ENCODE measurements at places on chromosomes 5 and 9.

GRCh38 chr9:75488719-75489110, 400.4 kb downstream of the OSTF1 start:
- peak; percentile 2 for DNase-seq

- DNase-seq, result no peak
Observed at GRCh38 chr5:158744680-158745079, 355.0 kb downstream of the EBF1 start.

GRCh38 chr5:104564530-104564929, 1001.9 kb upstream of the NUDT12 start:
- DNase-seq, result no peak

GRCh38 chr5:72107131-72107900, at the start of gene MAP1B:
Gene MAP1B, plus strand, starts transcription at chr5:72107475. Its CDS starts 57 bp downstream, at chr5:72107532.
- DNase-seq, result peak; percentile 81

DNA sequence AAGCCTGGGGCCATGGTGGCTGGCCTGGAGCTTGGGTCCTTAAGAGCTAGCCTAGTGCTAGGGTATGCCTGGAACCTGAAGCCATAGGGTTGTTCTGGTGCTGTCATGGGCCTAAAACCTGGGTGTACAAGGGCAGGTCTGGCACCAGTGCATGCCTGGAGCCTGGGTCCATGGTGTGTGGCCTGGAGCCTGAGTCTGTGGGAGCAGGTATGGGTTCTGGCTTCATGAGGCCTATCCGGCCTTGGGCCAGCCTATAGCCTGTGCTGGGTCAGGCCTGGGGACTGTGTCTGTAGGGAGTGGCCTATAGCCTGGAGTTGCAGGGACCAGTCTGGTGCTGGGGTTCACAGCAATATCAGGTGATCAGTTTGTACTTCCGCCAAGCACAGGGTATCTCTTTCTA, 347.2 kb upstream of the MEF2C start:
- no peak for DNase-seq

DNA sequence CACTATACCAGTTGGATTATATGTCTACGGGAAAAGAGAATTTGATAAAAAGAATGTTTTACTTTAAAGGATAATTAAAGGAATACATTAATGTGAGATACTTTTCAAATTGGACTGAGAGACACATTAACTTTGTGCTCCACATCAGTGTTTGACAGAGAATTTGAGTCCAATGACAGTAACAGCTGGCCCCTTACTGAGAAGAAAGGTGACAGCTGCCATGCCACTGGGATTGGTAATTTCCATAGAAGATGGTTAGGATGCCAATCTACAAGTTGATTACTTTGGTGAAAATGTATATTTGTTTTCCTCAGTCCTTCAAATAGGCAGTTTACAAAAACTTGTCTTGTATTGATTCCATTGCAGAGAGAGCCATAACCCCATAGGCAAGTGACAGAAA, 578.4 kb downstream of the SLCO4C1 start:
- no peak for DNase-seq

- no peak for DNase-seq
Observed at GRCh38 chr5:142199388-142199787, 90.8 kb downstream of the NDFIP1 start.
